Astrocyte of the hippocampus (primary cell): ENCODE measurements at places on chromosomes 7 and 10.
A peak's percentile ranks its signal among the peaks of the same experiment; 100 is the strongest.

DNA sequence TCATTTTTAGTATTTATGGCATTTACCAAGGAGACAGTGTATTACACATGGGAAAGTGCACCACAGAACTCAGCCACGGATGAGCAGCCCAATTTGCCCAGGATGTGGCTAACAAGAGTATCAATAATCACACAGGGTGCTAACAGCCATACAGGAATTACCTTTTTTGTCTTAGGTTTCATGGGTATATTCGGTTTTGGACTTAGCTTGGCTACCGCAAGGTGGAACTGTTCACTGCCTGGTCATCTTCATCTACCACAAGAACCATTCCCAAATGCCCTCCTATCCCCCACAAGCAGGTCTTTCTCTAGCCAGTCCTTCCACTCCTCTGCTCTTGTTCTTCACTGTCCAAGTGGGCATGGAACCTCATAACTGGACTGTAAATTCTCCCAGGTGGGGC lies 6.0 kb downstream of the PDLIM1 start:
- no peak for DNase-seq

DNA sequence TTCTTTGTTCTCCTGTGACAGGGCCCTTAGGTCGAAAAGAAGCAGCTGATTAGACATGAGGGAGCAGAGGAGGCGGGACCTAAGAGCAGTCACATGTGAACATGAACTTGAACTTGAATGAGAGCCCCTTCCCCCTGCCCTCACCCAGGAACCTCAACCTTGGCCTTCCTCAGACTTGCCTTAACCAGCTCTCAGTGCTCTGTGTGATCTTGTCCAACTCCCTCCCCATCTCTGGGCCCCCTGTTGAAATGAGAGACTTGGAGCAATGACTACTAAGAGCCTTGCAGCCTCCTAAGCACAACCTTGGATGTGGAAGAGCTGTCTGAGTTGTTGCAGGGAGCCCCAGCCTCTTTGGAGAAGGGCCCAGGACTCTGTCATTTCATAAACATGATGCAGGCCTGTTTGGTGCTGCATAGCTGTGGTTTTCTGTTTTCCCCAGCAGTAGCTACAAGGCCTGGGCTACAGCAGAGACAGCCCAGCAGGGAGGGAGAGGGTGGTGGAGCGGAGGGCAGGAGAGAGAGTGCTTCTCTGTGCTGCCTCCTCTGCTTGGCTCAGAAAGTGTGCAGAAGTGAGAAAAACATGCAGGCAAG lies 123.9 kb upstream of the ZMIZ1 start:
- DNase-seq, result peak; percentile 97

DNA sequence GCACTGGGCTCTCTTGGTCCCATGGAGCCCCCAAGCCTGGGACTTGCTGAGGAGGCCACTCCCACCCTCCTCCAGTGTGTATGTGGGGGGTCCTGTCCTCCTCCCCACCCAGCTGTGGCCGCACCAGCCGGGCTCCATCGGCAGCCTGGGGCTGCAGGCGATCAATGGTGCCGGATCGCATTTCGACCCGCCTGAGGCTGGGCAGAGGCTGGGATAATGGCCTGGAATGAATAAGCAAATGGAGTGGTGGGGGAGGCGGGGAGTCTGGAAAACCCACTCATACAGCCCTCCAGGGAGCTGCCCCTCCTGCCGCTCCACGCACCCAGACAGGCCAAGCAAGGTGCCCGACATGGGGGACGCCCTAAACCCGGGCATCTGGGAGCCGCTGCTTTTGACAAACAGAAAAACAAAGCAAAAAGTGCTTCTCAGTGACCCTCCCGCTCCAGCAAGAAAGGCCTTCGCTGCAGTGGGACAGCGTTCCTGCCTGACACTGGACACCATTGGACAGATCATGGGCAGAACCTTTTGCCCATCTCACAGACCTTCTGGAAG lies 160.5 kb downstream of the NRF1 start:
- DNase-seq, result no peak

- no peak for DNase-seq
These were observed 191.1 kb upstream of the TCF7L2 start for GRCh38 chr10:112758961-112759360.

DNA sequence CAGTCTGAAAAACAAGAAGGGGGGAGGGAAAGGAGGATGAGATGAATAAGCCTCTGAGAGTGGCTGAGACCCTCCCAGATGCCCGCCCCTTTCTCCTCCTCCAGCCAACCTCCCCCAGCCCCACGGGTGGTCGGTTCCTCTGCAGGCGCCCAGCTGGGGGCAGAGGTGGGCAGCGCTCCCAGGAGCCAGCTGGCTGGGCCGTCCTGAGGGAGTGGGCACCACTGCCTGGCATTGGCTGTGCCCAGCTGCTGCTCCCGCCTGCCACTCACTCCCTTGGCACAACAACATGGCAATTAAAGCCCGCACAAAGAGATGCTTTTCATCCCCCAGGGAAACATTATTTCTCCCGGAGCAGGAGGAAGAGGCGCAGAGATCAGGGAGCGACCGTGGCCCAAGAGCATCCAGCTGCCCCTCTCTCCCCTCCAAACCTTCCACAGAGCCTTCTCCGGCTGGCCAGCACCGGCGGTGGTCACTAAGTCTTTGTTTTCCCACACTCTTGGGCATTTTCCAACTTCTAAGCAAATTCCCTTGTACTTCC lies 107.2 kb downstream of the SPDYE5 start:
- DNase-seq, result peak; percentile 67

- no peak for DNase-seq
These were observed 34.0 kb downstream of the SPDYE6 start for GRCh38 chr7:102322202-102322715.

DNA sequence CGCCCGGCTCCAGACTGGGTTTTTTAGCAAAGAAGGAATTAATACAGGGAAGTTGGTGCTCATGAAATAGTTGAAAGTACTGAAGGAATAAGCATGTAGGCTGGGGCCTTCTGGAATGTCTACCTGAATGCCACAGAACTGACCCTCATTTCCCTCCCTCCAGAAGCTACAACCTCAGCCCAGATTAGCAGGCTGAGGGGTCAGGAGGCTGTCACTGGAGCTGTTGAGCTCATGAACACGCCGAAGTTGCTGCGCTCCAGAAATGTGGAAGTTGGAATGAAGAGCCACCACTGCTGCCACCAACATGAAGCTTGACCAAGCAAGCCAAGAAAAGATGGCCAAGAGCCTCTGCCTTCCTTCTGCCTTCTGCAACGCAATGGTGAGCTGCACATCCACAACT lies 52.2 kb upstream of the KMT2E start:
- no peak for DNase-seq

DNA sequence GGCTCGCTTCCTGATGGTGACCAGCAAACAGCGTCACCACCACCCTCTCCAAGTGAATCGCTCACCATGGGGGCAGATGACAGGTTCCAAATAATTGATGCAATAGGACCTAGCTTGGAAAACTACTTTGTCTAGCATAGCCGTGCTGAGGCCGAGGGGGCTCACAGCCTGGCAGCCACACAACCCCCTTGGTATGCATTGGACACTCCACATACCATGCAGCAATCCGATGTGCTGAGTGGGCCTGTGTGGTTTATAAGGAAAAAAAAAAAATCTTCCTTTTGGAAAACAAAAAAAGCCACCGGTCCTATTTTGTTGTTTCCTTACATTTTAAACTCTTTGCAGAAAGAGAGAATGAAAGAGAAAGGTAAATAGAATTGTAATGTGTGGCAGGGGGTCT lies 15.1 kb downstream of the GATA3 start:
- DNase-seq, result peak; percentile 92

DNA sequence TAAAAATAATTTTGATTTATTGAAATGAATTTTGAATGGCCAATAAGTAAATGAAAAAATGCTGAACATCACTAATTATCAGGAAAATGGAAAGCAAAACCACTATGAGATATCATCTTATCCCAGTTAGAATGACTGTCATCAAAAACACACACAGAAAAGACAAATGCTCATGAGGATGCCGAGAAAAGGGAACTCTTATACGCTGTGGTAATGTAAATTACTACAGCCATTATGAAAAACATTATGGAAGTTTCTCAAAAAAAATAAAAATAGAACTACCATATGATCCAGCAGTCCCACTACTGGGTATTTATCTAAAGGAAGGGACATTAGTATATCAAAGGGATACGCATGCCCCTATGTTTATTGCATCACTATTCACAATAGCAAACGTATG lies 15.8 kb downstream of the SCIN start:
- DNase-seq, result no peak

- DNase-seq, result no peak
These were observed 82.0 kb downstream of the RNF133 start for GRCh38 chr7:122616951-122617350.

GRCh38 chr10:132929480-132929879 lies 12.9 kb downstream of the CFAP46 start:
- no peak for DNase-seq

DNA sequence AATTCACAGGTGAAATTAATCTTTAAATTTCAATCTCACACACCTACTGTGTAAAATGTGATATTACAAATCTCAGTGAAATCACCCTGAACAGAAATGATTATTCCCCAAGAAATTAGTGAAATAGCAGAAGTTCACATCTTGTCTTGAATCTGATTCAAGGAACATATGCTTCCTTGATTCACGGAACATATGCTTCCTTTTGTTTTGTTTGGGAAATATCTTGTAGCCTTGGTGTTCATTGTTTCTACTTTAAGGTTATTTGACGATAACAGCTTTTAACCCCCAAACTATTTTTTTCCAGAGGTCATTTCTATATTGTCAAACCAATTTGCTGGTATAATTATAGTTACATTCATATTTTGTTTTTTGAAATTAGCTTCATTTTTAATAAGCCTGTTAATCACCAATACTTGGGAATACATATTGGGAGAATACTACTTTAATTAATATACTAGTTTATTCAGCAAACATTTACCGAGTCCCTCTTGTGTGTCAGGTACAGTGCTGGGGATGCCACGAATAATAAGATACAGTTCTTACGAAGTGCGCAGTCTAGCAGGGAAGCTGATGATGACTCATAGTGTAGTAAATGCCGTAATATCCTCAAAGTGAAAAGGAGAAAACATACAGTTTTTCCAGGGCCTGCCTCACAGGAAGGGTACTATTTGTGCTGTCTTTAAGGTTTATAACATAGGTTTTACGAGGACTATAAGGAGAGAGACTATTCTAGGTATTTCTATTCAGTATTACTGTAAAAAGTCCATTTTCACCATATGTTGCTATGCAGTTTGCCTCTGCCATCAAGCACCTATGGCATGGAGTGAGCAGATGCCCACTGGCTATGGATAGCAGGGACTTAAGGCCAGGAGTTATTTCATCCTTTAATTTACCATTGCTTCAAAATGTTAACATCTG lies 32.5 kb downstream of the PRKAR2B start:
- no peak for DNase-seq

GRCh38 chr7:53628775-53629174 lies 593.3 kb downstream of the POM121L12 start:
- no peak for DNase-seq
